Skin of body (tissue), 3 donors: ENCODE measurements at places on chromosomes 4 and X. TPM values are rescaled to one million over a fixed set of nuclear protein-coding genes. Genes with fewer than 3 reads are reported as not detected.

The YY2 gene
- total RNA-seq: 2.5 TPM

- DNase-seq: no peak
Measured at GRCh38 chr4:8817096-8817812, 54.4 kb downstream of the HMX1 start.

The PAGE2B gene
- 0.49 TPM for total RNA-seq

DNA sequence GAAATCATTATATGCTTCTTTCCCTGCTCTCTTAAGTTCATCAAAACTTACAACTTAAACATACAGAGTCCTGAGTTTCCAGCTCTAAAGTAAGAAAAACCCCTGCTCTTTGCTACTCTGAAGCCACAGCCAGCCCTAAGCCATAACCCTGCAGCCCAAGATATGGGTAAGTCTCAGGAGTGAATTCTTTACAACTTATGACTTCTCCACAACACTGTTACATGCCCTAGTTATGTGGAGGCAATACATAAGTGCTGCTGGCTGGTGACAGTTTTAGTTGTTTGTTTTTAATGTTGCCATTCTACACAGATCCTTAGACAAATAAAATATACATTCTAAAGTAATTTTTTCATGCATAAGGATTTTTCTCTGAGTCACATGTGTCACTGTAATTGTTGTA is 100.2 kb downstream of the FBXO8 start:
- DNase-seq: no peak

The CFAP99 gene
- total RNA-seq: not detected

The DMP1 gene
- not detected for total RNA-seq

DNA sequence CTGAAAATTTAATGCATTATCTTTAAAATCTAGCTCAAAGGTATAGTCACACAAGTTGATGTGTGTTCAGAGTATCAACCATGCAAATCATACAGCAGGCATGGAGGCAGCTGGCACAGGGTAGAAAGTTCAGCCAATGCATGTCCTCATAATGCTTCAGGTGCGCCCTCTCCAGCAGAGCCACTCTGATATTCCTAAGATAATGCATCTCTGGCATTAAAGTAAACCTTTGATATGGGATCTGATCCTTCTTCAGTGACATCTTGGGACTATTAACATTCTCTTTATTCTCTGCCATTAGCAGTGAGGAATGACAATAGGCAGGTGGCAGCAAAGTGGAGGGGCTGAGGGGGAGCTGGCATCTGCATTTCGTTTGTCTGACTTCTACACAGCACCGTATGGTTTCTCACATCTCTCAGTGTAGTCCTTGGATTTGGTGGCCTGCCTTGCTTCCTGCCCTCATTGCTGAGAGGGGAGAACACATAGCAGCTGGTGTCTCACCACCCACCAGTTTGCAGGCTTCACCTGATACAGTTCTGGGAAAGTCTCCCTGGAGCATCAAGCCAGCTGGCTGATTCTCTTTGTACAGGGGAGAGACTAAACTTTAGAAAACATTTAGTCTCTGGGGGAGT is 168.7 kb upstream of the TBC1D9 start:
- DNase-seq: no peak

- no peak for DNase-seq
Measured at GRCh38 chrX:111114806-111115205, 18.8 kb downstream of the PAK3 start.

GRCh38 chrX:111352424-111352823 is 59.6 kb downstream of the DCX start:
- no peak for DNase-seq
